GM23338 (cell line): ENCODE measurements at places on chromosomes 7 and 10. TPM values are rescaled to one million over a fixed set of nuclear protein-coding genes. Genes with fewer than 3 reads are reported as not detected.

- DNase-seq: no peak
Observed at GRCh38 chr7:148543-148931, 43.8 kb upstream of the FAM20C start.

DNA sequence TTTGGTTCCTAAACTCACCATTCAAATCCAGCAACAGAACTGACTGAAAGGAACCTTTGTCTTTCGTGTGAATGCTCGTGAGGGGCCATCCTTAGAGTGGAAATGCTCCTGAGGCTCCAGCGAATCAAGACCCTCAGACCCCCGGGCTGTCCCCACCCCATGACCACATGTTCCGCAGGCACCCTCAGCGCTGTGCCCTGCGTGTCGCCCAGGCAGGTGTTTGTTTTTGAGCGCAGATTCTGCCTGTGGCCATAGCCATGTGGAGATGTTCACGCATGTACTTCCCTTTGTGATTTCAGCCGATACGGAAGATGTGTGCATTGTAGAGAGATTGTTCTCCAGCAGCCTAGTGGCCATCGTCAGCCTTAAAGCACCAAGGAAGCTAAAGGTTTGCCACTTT is 24.2 kb downstream of the WIPI2 start:
- DNase-seq: no peak

DNA sequence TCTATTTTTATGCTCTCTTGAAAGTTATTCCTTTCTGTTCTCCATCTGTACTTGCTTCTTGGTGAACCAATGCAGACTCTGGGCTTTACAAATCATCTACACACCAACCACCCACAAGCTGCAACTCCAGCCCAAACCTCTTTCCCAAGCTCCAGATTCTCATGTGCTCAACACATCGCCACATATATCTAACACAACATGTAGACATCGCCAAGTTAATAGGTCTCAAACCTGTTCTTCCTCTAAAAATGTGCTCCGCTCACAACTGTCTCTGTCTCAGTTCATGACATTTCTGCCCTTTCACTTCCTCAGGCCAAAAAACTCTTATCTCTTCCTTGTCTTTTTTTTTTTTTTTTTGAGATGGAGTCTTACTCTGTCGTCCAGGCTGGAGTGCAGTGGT is 95.7 kb upstream of the EEPD1 start:
- DNase-seq: no peak

ATG9B gene
- total RNA-seq: 1.2 and 2.2 TPM in 2 replicates

DNA sequence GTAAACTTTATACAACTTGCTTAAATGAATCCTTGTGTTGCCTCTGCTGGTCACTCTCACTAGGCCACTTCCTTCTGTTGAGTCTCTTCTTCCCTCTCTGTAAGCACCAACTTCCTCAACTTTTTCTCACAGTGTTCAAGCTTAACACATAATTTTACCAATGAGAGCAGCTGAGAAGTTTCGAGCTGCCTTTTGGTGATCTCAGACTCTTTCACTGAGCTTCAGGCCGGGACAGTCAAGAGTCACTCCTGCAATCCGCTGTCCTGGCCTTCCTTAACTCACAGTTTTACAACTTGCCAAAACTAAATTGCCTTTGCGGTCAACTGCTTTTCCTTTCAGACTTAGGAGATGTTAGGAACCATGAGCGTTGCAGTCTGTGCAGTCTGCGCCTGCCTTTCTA is 47.4 kb downstream of the PRPF18 start:
- DNase-seq: no peak

DNA sequence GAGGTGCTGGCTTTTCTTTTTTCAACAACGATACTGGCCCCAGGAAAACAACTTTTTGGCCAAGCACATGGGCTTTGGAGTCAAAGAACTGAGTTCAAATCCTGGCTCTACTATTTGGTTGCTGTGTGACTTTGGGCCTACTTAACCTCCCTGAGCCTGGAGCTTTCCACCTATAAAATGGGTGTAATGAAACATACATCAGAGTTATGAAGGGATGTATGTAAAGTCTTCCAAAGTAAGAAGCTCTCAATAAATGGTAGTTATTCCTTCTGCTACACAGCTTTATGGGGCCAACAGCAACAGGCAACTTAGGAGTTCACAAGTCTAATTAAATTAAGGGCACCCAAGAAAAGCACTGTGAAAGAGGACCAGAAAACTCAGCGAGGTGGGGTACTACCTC is 33.0 kb downstream of the ZNF777 start:
- DNase-seq: no peak

DNA sequence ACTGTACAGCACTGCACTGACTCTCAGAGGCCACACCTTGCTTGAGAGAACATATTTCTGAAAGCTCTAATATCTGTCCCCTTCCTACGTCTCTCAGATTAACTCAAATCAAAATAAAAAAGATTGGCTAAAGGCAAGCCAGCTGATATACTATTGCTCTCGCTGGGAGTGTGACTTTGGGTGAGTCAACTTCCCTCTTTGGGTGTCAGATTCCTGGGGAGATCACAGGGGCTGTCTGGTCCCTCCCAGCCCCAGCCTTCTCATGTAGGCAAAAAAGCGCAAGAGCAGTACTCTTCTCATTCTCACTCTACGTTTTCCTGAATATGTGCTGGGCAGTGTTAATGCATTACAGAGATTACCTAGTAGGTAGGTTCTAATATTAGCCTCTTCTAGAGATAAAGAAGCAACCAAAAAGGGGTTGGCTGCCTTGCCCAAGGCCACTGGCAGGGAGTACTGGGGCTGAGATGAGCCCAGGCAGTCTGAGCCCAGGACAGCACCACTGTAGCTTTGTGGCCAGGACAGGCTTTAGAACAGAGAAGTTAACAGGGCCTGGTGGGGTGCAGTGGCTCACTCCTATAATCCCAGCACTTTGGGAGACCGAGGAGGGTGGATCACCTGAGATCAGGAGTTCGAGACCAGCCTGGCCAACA is 9.1 kb upstream of the DENND2A start:
- no peak for DNase-seq

- no peak for DNase-seq
Observed at GRCh38 chr10:77629775-77630506, 7.7 kb downstream of the KCNMA1 start.

- no peak for DNase-seq
Observed at GRCh38 chr10:30782537-30783461, 153.2 kb upstream of the LYZL2 start.

- no peak for DNase-seq
Observed at GRCh38 chr7:133797818-133798520, 329.2 kb upstream of the LRGUK start.

DNA sequence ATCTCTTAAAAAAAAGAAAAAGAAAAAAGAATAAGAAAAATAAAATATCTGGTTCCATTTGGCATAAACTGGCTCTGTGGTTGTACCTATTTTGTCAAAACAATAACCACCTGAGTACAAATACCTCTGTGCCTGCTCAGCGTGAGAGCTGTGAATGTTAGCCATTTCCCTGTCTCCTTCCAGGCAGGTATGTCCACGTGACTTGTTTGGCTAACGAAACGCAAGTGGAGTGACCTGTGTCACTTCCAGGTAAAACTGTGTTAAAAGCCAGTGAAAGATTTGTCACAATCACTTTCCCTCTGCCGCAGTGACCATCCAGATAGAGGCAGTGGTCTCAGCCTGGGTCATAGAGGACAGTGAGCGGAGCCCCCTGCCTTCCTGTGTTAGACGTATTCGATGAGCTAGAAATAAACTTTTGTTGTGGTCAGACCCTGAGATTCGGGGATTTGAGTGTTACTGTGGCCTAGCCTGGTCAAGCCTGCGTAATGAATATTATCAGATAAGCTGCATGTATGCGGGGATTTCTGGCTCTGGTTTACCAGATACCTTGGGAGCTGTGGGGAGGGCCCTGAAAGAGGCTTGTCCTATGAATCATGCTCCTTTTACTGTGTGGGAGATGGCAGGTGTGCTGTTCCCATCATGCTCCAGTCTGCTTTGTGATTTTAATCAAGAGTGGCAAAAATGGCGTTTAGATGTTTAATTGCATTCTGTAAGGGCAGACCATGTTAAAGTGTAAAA is 3.8 kb downstream of the PTER start:
- no peak for DNase-seq

DNA sequence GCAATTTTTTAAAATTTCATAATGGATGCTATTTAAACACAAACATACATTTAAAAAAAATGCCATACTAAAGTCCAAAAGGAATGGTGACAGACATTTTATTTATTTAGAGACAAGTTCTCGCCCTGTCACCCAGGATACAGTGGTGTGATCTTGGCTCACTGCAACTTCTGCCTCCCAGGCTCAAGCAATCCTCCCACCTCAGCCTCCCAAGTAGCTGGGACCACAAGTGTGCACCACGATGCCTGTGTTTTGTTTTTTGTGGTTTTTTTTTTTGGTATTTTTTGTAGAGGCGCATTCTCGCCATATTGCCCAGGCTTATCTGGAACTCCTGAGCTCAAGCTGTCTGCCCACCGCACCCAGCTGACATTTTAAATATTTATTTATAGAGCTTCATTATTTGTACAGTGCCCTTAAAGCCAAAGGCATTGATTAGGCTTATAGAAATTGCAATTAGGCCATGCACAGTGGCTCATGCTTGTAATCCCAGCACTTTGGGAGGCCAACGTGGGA is 703.5 kb downstream of the AUTS2 start:
- no peak for DNase-seq

GDF2 gene
- total RNA-seq: not detected in 2 replicates

EBF3 gene
- total RNA-seq: 0.23 and 0.49 TPM in 2 replicates

DNA sequence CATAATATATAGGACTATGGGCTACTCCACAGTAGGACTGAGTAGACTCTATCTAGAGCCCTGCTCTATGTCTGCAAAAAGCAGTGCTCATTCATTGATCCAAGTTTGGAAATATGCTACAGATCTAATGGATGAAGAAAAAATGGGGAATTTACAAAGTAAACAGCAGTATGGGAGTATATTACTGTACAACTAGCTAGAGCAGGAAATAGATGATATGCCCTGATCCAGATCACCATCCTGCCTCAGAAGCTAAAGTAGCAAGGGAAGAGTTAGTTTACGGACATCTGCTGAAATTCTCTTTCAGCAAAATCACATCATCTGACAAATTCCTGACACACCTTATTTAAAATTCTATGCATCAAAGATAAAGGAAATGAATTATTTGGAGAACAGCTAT is 168.2 kb upstream of the SEMA3A start:
- DNase-seq: no peak

AQP1 gene
- 0.28 TPM in 1 of 2 replicates, not detected in the other for total RNA-seq
